Smooth muscle cell of trachea (primary cell): ENCODE measurements at places on chromosomes 1 and 21. TPM values are rescaled to one million over a fixed set of nuclear protein-coding genes. Genes with fewer than 3 reads are reported as not detected.

The VHLL gene
- total RNA-seq: not detected in 2 replicates

The C1orf167 gene
- total RNA-seq: 0.58 and 0.99 TPM in 2 replicates

The KCNE2 gene
- not detected in 2 replicates for total RNA-seq

The RNU1-1 gene
- total RNA-seq: under 0.01 TPM in 2 replicates

The IFI44L gene
- total RNA-seq: 7.6 and 9.0 TPM in 2 replicates

The SLC45A3 gene
- 0.44 and 1.5 TPM in 2 replicates for total RNA-seq
